Stimulated activated CD8-positive, alpha-beta memory T cell treated with anti-CD3 and anti-CD28 coated beads, Interleukin-2, amount 100 ng/mL, for 48 hours (primary cell): ENCODE measurements at places on chromosomes 1 and 21.

- no peak for DNase-seq
Observed at GRCh38 chr21:20151741-20152140, 846.5 kb upstream of the NCAM2 start.

GRCh38 chr1:26909951-26910342 is 3.8 kb downstream of the NR0B2 start:
- no peak for DNase-seq

DNA sequence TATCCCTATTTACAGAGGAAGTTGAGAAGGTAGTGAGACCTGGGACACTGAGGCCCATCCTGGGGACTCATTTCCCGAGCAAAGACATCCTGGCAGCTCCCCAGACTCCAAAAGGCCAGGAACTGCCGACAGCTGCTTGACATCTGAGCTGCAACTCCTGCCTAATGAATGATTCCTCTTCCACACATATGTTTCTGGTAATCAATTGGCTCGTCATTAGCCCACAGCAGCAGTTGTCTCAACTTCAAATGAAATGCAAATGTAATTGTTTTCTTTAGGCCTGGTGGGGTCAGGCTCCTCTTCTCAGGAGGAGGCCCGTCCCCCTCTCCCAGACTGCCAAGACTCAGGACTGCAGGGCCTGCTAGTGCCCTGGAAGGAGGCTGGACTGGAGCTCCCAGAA is 61.8 kb upstream of the DISP3 start:
- no peak for DNase-seq

- DNase-seq: no peak
Observed at GRCh38 chr21:36841866-36842265, 124.6 kb downstream of the HLCS start.

- DNase-seq: no peak
Observed at GRCh38 chr21:44408226-44408625, 47.1 kb upstream of the LRRC3 start.

GRCh38 chr1:84382127-84382526 is 16.2 kb upstream of the DNASE2B start:
- no peak for DNase-seq

- no peak for DNase-seq
Observed at GRCh38 chr1:221328371-221328770, 413.5 kb downstream of the DUSP10 start.

DNA sequence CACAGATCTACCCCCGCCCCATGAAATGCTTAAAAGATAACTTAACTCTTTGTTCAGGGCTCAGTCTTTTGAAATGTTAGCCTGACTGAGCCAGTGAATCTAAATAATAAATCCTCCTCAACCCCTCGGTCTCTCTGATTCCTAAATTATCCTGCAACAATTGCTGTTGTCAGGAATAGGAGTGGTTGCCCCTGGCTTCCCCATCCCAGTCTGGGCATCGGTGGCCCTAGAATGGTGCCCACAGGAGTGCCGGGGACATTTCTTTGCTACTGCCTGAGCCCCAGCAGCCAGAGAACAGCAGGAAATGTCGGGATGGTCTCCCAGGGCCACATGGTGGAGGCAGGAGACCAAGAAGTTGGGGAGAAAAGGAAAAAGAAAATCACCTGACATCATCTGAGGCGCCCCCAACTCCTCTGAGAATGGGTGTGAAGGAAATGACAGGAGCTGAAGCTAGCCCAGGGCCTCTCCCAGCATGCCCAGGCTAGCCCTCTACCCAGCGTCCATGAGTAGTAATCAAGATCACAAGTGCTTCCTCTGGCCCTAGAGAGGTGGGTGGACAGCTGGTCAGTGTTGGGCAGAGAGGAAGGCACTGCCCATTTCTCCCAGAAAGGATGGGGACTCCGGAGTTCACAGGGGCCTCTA is 1.6 kb downstream of the PADI4 start:
- no peak for DNase-seq

DNA sequence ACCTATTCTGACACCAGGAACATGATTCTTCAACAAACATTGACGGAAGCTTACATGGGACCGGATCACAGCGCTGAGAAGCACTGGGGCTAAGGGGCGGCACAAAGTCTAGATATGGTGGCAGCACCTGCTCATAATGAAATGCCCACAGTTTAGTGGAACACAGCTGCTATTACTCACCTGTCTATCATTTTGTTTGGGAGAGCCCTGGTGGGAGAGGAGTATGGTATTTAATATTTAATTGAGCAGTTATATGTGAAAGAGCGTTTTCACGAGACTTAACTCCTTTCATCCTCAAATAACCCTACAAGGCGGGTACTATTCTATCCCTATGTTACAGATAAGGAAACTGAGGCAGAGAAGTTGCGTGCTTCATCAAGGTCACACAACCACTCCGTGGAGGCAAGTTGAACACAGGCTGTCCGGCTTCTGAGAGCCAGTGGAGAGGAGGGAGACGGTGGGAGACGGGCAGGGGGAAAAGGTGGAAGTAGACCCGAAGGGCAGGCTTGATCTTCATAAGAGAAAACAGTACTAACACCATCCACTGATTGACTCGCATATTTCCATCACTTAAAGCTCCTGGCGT is 790 bp upstream of the TSNAX start:
- DNase-seq: no peak

GRCh38 chr21:31580866-31581276 is 78.6 kb upstream of the SOD1 start:
- DNase-seq: peak; percentile 29

DNA sequence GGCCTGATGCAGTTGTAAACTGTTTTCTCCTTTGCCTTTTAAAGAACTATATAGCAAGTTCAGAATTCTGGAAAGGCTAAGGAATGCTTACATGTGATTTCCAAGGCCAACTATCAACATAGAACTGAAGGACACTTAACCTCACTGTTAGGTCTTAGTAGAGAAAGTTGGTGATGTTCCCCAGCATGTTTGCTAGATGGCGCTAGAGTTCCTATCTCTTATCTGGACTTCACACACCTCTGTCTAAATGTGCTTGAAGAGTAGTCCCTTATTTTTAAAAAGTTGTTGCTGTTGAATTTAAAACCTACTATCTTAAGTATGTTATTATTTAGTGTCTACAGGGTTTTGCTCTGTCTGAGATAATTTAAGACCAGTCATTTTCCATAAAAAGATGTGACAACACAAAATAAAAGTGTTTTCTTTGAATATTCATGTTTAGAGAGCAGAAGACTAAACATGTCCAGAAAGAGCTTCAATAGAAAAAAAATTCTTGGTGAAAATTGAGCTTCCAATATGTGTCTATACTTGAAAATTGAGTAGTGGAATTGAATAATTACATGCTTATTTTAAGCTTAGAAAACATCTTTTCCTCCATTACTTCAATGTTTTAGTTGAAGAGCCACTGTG is 237.3 kb downstream of the S1PR1 start:
- DNase-seq: no peak

DNA sequence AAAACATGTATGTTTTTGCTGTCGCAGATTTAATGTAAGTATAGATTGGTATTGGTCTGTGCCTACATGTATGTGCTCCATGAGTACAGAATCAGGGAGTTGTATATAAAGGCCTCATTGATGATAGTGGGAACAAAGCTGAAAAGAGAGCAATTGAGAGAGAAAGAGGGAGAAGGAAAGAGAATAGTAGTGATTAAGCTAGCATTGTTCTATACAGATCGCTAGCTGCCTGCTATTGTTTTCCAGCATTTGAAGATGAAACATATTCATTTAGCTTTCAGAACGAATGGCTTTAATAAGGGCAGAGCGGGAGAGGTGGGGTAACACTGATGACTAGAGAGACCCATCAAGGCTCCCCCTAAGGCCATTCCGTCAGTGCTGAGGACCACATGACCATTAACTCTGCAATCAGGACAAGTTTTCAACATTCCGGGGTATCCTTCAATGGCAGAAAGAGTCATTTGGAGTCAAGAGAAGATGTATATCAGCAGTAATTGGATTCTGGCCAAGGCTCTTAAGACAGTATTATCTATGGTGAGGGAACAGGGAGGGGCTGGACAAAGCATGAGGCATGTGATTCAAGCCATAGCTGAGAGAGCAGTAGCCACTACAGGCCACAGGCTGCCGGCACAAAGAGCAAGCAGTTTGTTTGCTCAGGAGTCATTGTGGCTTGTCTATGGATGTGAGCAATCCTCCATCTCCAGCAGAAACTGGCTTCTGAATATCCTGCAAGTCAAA is 176.5 kb downstream of the PBX1 start:
- no peak for DNase-seq

DNA sequence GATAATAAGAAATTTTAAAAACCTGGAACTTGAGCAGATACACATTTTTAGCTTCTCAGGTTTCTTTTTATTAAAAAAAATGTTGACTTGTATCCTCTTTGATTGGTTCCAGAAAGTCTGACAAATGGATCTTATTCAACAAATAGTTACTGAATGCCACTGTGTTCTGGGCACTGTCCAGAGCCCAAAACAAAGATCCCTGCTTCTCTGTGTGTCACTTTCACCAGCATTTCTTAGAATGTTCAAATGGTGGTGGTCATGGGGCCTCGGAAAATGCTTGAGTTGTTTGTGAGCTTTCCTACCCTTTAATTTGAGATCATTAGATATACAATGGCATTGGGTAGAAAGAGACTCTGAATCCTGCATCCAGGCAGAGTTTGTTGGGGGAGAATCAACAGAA is 19.9 kb downstream of the ACTN2 start:
- DNase-seq: no peak

- DNase-seq: no peak
Observed at GRCh38 chr1:82799261-82799660, 998.5 kb downstream of the ADGRL2 start.

DNA sequence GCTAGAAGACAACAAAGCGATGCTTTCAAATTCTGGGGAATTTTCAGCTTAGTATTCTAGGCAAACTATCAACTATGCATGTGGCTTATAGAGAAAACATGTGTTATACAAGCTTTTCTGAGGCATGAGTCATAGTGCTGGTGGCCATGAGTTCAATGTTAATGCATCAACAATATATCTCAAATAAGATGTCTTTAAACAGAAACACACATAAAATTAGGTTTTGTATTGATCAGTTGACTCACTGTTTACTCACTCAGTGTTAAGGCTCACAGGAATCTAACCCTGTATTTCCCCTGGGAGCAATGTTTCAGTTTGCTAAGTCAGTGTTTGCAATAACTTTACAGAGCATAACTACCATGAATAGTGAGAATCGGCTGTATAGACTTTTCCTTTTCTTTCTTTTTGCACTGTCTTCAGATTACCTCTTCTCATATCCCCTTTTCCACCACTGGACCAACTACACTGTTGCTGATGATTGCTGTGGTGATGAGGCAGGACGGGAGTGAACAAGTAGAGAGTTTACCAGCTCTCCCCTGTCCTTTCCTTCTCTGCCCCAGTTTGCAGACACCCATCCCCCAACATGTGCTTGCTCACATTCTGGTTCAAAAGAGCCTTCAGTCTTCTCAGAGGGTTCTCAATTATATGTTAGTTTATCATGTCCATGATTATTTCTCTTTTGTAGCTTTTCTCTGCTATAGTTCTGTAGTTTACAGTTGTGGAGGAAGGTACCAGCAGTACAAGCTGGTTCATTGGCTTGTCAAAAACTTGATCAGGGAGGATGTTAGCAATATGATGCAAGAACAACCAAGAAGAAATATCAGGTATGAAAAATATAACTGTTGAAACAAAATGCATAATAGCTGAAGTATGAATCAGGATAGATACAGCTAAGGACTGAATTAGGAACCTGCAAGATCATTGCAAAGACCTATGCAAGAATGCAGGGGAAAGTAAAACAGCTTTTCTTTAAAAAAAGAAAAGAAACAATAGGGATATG is 23.9 kb downstream of the CD2 start:
- no peak for DNase-seq

GRCh38 chr1:50973255-50973654 is 3.2 kb downstream of the CDKN2C start:
- DNase-seq: no peak

GRCh38 chr1:63928186-63929105 is 154.6 kb downstream of the ROR1 start:
- no peak for DNase-seq

GRCh38 chr1:212566522-212567479 is 41.8 kb upstream of the ATF3 start:
- peak; percentile 27 for DNase-seq

DNA sequence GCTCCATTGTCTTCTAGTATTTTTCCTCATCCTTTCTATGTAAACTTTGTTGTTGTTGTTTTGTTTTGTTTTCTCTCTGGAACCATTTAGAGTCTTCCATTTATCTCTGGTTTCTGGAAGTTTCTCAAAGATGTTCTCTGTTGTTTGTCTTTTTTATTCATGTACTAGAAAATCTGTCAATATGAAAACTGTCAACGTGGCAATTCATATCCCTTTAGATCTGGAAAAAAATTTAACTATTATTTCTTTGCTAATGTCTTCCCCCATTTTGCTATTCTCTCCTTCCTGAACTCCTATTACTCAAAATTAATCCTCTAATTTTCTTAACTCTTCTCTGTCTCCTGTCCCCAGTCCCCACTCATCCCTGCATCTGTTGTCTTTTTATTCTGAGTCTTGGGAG is 55.9 kb upstream of the LRRN2 start:
- DNase-seq: no peak

DNA sequence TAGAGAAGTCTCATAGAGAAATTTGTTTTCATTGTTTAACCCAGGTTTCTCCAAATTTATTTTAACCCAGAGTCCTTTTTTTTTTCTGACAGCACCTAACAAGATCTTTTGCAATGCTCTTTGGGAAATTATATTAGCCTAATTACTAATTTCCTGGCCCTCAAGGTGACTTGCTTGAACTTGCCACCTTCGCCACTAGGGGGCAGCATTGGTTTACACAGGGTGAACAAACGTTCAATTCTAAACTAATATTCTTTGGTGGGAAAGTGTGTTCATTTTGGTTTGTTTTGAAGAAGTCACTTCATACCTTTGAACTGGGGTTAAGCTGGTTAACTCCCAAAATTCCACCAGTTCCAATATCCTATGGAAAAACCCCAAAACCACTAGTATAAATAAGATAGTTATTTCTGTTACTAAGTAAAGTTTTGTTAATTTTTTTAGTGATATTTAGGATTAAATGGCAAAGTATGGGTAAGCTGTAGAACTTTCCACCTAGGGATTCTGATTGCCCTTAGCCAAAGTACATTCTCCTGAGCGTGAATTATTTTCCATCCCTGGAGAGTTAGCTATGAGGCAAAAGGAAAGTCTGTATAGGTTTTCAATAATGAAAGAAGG is 13.0 kb downstream of the CCDC190 start:
- DNase-seq: peak; percentile 72

- DNase-seq: no peak
Observed at GRCh38 chr1:44713321-44713781, 17.6 kb downstream of the RNU5D-1 start.

DNA sequence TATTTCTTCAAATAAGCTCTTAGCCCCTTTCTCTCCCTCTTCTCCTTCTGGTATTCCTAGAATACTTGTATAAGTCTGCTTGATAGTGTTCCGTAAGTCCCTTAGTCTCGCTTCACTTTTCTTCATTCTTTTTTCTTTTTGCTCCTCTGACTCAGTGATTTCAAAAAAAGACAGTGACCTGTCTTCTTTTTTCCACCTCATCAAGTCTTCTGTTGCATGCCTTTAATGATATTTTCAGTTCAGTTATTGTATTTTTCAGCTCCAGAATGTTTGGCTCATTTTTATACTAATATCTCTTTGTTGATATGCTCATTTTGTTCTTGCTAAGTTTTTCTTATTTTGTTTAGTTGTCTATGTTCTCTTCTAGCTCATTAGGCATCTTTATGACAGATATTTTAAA is 97.7 kb downstream of the POFUT2 start:
- no peak for DNase-seq
